ENCODE measurements at places on chromosomes 11 and 22. TPM values are rescaled to one million over a fixed set of nuclear protein-coding genes. Genes with fewer than 3 reads are reported as not detected.

SEPTIN3 gene
- 1.7 TPM for total RNA-seq

UFD1 gene
- total RNA-seq = 67.5 TPM

UEVLD gene
- total RNA-seq = 12.0 TPM

PRR5L gene
- 1.5 TPM for total RNA-seq

OR8G5 gene
- not detected for total RNA-seq

TRPC6 gene
- total RNA-seq = not detected

OR5A1 gene
- total RNA-seq = not detected

DCDC1 gene
- total RNA-seq = not detected

GRCh38 chr11:130457623-130458409 lies 9.4 kb downstream of the ADAMTS15 start:
- no peak for DNase-seq
- H3K27ac ChIP-seq = no peak overlapping the region
- no peaks in the 10 kb centered on the region for H3K4me1 ChIP-seq
- H3K4me3 ChIP-seq = no peak overlapping the region
- peaks cover 4% of the 10 kb centered on the region for H3K27me3 ChIP-seq

GRCh38 chr11:19455731-19456130 lies 215.0 kb upstream of the E2F8 start:
- H3K36me3 ChIP-seq = no peaks in the 10 kb centered on the region
- no peak for DNase-seq
- no peak overlapping the region for H3K4me3 ChIP-seq
- no peaks in the 10 kb centered on the region for H3K27me3 ChIP-seq
- H3K4me1 ChIP-seq = no peaks in the 10 kb centered on the region

GRCh38 chr11:24496736-24497725 lies at the start of gene LUZP2:
Gene LUZP2, plus strand, starts transcription at chr11:24497053.
- no peak for DNase-seq
- H3K27me3 ChIP-seq = no peaks in the 10 kb centered on the region
- H3K27ac ChIP-seq = no peak within 1 kb of the TSS

- no peak for DNase-seq
- no peak overlapping the region for H3K4me3 ChIP-seq
- no peaks in the 10 kb centered on the region for H3K36me3 ChIP-seq
- no peaks in the 10 kb centered on the region for H3K27me3 ChIP-seq
Measured at GRCh38 chr11:101211407-101211975, 81.9 kb upstream of the PGR start.

Measured in GM12878 (cell line).